Pancreas (tissue), 10 donors: ENCODE measurements at places on chromosomes 2 and 18. TPM values are rescaled to one million over a fixed set of nuclear protein-coding genes. Genes with fewer than 3 reads are reported as not detected.

DNA sequence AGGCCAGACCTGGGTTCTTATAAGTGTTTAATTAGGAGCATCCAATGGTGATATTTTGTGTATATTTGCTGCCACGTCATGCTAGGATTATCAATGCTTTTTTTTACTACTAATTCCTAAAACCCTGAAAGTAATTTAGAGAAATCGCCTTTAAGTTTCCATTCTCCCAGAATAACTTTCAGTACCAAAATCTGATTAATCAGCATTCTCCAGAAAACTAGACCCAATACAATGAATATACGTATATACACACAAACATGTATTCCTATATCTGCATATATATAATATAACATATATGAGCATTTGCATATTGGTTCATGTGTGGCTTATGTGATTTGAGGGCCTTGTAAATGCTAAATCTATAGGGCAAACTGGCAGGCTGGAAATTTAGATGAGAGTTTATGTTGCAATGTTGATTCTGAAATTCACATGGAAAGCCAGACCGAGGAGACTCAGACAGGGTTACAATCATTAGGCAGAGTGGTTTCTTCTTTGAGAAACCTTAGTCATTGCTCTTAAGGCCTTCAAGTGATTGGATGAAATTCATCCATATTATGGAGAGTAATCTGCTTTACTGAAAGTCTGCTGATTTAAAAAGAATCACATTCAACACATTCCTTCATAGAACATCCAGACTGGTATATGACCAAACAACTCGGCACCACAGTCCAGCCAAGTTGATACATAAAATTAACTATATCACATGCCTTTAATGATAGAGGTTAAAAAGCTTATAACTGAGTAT, 65.9 kb upstream of the RGPD4 start:
- DNase-seq = no peak
- no peaks in the 10 kb centered on the region for H3K27me3 ChIP-seq
- no peak overlapping the region for H3K27ac ChIP-seq
- no peaks in the 10 kb centered on the region for H3K4me1 ChIP-seq

DNA sequence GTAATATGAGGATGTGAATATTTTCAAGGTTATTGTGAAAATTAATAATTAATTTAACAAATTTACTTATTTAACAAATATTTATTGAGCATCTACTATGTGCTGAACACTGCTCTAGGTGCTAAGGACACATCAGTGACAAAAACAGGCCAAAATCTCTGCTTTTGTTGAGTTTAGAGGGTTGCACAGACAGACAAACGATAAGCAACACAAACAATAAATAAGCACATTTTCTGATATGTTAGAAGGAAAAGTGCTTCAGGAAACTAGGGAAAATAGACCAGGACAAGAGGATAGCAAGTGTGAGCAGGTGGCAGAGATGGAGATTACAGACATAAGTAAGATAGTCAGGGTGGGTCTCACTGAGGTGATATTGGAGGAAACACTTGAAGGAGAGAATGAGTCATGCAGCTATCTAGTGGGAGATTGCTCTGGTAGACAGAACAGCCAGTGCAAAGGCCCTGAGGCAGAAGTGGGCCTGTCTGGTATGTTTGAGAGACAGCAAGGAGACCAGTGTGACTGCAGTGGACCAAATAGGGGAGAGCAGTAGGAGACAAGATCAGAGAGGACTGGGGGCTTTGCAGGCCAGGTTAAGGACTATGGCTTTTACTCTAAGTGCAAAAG, 38.3 kb downstream of the SFXN5 start:
- no peak overlapping the region for H3K27ac ChIP-seq
- H3K36me3 ChIP-seq = no peaks in the 10 kb centered on the region
- peaks cover 10% of the 10 kb centered on the region for H3K4me1 ChIP-seq
- H3K27me3 ChIP-seq = no peaks in the 10 kb centered on the region

- no peak overlapping the region for H3K27ac ChIP-seq
- H3K4me3 ChIP-seq = no peak overlapping the region
- DNase-seq = no peak
- no peaks in the 10 kb centered on the region for H3K27me3 ChIP-seq
- H3K36me3 ChIP-seq = no peaks in the 10 kb centered on the region
Measured at GRCh38 chr2:140701726-140702125, 1429.1 kb downstream of the LRP1B start.

REEP1 gene
- 3.6 TPM for total RNA-seq

ZEB2 gene
- 38.6 TPM for total RNA-seq

- H3K27me3 ChIP-seq = no peaks in the 10 kb centered on the region
- no peak overlapping the region for H3K4me3 ChIP-seq
- H3K36me3 ChIP-seq = no peaks in the 10 kb centered on the region
- H3K4me1 ChIP-seq = no peaks in the 10 kb centered on the region
- no peak overlapping the region for H3K27ac ChIP-seq
Measured at GRCh38 chr2:231144896-231145295, 20.1 kb upstream of the HTR2B start.

GRCh38 chr2:145985517-145985916, 1465.6 kb upstream of the ZEB2 start:
- H3K36me3 ChIP-seq = no peaks in the 10 kb centered on the region
- H3K4me1 ChIP-seq = peaks cover 6% of the 10 kb centered on the region
- no peak overlapping the region for H3K4me3 ChIP-seq
- DNase-seq = no peak
- H3K27me3 ChIP-seq = no peaks in the 10 kb centered on the region

- H3K4me3 ChIP-seq = no peak overlapping the region
- H3K4me1 ChIP-seq = no peaks in the 10 kb centered on the region
- no peak overlapping the region for H3K27ac ChIP-seq
- no peaks in the 10 kb centered on the region for H3K27me3 ChIP-seq
- no peaks in the 10 kb centered on the region for H3K36me3 ChIP-seq
- no peak for DNase-seq
Measured at GRCh38 chr18:13568443-13569392, 157.6 kb downstream of the FAM210A start.

- no peak overlapping the region for H3K4me3 ChIP-seq
Measured at GRCh38 chr2:133235968-133236367, 332.3 kb downstream of the NCKAP5 start.

SLC23A3 gene
- total RNA-seq = 2.4 TPM

GRCh38 chr2:235910067-235910466, 258.1 kb downstream of the GBX2 start:
- peaks cover 2% of the 10 kb centered on the region for H3K36me3 ChIP-seq
- DNase-seq = no peak
- no peak overlapping the region for H3K27ac ChIP-seq

DNA sequence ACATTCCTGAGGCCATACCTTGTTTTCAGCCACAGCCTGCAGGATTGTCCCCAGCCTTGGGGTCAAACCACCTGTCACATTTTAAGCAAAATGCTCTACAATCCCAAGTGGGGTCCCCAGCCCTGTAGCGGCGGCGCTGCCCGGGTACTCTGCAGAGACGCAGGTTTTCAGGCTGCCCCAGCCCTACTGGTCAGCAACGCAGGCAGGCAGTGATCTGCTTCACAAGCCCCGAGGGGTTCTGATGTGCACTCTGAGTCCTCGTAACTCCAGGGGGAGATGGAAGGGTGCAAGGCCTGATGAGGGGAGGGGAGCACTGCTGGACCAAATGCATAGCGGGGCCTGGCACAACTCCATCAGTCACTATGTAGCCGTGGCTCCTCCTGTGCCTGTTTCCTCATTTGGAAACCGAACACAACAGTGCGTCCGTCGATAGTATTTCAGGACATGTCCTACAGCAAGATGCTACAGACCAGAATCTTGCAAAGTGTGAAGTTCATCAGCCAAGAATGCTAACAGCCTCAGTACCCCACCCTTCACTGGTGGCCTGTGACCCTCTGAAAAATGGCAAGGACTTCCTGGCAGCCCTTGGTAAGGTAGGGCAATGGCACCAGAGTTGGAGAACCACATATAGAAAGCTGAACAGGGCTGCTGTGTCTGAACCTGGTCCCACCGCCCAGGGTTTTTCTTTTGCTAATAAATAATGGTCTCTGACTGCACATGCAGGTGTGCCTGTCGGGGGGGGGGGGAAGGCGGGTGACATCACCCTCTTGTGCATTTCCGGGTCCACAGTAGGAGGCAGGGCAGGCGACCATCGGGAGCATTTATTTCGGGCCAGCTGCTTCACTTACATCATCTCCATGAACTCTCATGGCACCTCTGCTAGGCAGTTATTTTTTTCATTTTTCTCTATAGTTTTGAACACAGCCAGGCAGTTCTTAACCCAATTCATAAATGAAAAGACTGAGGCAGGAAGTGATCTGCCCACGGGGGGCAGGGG, 50.6 kb upstream of the TFCP2L1 start:
- H3K27me3 ChIP-seq = no peaks in the 10 kb centered on the region
- no peaks in the 10 kb centered on the region for H3K36me3 ChIP-seq
- H3K27ac ChIP-seq = peak overlapping the region; percentile 33
- DNase-seq = no peak

BOLL gene
- not detected for total RNA-seq

- H3K4me3 ChIP-seq = no peak overlapping the region
- H3K36me3 ChIP-seq = no peaks in the 10 kb centered on the region
- H3K27me3 ChIP-seq = no peaks in the 10 kb centered on the region
- H3K27ac ChIP-seq = no peak overlapping the region
Measured at GRCh38 chr2:157848213-157848612, 27.9 kb downstream of the ACVR1 start.

GRCh38 chr2:119294671-119295070, 71.0 kb downstream of the STEAP3 start:
- H3K4me1 ChIP-seq = peaks cover 5% of the 10 kb centered on the region
- DNase-seq = no peak
- H3K36me3 ChIP-seq = no peaks in the 10 kb centered on the region
- H3K4me3 ChIP-seq = no peak overlapping the region
- no peak overlapping the region for H3K27ac ChIP-seq

ZNF24 gene
- total RNA-seq = 37.8 TPM

DNAJC5G gene
- total RNA-seq = not detected

- H3K4me1 ChIP-seq = no peaks in the 10 kb centered on the region
- H3K4me3 ChIP-seq = no peak overlapping the region
- no peaks in the 10 kb centered on the region for H3K27me3 ChIP-seq
- H3K27ac ChIP-seq = no peak overlapping the region
- DNase-seq = no peak
Measured at GRCh38 chr2:31233231-31233630, 721 bp upstream of the EHD3 start.

- peaks cover 17% of the 10 kb centered on the region for H3K4me1 ChIP-seq
- DNase-seq = peak; percentile 90
- no peak overlapping the region for H3K4me3 ChIP-seq
- H3K27ac ChIP-seq = no peak overlapping the region
- no peaks in the 10 kb centered on the region for H3K36me3 ChIP-seq
Measured at GRCh38 chr2:100895402-100895801, 75.5 kb downstream of the NPAS2 start.

RAB12 gene
- 11.9 TPM for total RNA-seq

- no peaks in the 10 kb centered on the region for H3K36me3 ChIP-seq
- no peak overlapping the region for H3K4me3 ChIP-seq
- H3K27ac ChIP-seq = no peak overlapping the region
- H3K4me1 ChIP-seq = no peaks in the 10 kb centered on the region
- H3K27me3 ChIP-seq = no peaks in the 10 kb centered on the region
Measured at GRCh38 chr2:96218508-96219131, 10.0 kb upstream of the STARD7 start.

DNA sequence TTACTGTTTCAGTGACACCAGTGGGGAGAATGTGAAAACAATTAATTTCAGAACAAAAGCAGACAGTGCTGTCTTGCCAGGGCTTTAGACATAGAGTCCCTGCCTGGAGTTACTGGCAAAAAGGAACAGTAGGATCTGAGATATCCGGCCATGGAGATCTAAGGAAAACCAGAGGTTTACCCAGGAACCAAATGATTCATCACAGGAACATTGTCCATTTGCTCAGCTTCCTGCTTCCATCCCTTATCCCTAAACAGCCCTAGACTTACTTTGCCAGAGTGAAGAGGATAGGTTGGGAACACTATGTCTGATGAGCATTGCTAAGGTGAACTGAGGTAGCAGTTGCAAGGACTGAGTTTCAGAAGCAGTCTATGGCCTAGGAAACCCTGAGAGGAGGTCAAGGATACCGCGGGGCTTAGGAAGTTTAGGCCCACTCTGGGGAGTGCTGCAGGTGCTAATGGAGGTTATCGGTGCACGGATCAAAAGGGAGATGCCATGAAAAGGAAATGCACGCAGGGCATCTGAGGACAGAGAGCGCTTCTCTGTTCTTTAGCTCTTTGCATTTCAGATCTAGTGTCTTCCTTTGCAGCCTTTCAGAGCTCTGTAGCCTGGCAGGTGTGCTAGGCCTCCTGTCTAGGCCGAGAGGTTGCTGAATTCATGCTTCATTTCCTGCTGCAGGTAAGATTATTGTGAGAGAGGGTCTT, 223.9 kb downstream of the CDCA7 start:
- no peak overlapping the region for H3K4me3 ChIP-seq
- no peak for DNase-seq
- peaks cover 7% of the 10 kb centered on the region for H3K4me1 ChIP-seq
- H3K27ac ChIP-seq = no peak overlapping the region
- H3K27me3 ChIP-seq = no peaks in the 10 kb centered on the region
- H3K36me3 ChIP-seq = no peaks in the 10 kb centered on the region

PLEKHH2 gene
- 1.6 TPM for total RNA-seq

- DNase-seq = no peak
- no peak overlapping the region for H3K4me3 ChIP-seq
- H3K4me1 ChIP-seq = no peaks in the 10 kb centered on the region
- no peaks in the 10 kb centered on the region for H3K36me3 ChIP-seq
Measured at GRCh38 chr2:190340369-190340768, 3.0 kb upstream of the INPP1 start.

CYS1 gene
- total RNA-seq = 19.4 TPM

- H3K27ac ChIP-seq = peak overlapping the region; percentile 86
- H3K4me1 ChIP-seq = no peaks in the 10 kb centered on the region
- no peaks in the 10 kb centered on the region for H3K27me3 ChIP-seq
- H3K4me3 ChIP-seq = peak overlapping the region; percentile 90
Measured at GRCh38 chr2:73111073-73112025, 1.4 kb downstream of the RAB11FIP5 start.

- peaks cover 6% of the 10 kb centered on the region for H3K4me1 ChIP-seq
- H3K27ac ChIP-seq = no peak overlapping the region
- DNase-seq = no peak
- no peak overlapping the region for H3K4me3 ChIP-seq
Measured at GRCh38 chr18:23632615-23633014, 30.1 kb downstream of the ANKRD29 start.
